Fibroblast of the aortic adventitia (primary cell): ENCODE measurements at places on chromosomes 6 and 20. TPM values are rescaled to one million over a fixed set of nuclear protein-coding genes. Genes with fewer than 3 reads are reported as not detected.

SLC22A16 gene
- total RNA-seq = 0.09 TPM in 1 of 2 replicates, not detected in the other

MUCL3 gene
- total RNA-seq = under 0.01 TPM in 1 of 2 replicates, not detected in the other

HCRTR2 gene
- total RNA-seq = not detected in 2 replicates

CST7 gene
- not detected in 2 replicates for total RNA-seq

ZNF334 gene
- total RNA-seq = 0.63 and 14.0 TPM in 2 replicates

MTCH1 gene
- total RNA-seq = 160 and 201 TPM in 2 replicates

ENPP4 gene
- total RNA-seq = 0.99 and 6.1 TPM in 2 replicates

EFHC1 gene
- 30.3 and 44.2 TPM in 2 replicates for total RNA-seq

GNMT gene
- total RNA-seq = 0.25 and 0.36 TPM in 2 replicates

FAM184A gene
- 0.74 and 1.9 TPM in 2 replicates for total RNA-seq
